ENCODE measurements at places on chromosomes 4 and X.

GRCh38 chrX:7390441-7390840, 242.5 kb upstream of the PUDP start:
- no peak for DNase-seq

DNA sequence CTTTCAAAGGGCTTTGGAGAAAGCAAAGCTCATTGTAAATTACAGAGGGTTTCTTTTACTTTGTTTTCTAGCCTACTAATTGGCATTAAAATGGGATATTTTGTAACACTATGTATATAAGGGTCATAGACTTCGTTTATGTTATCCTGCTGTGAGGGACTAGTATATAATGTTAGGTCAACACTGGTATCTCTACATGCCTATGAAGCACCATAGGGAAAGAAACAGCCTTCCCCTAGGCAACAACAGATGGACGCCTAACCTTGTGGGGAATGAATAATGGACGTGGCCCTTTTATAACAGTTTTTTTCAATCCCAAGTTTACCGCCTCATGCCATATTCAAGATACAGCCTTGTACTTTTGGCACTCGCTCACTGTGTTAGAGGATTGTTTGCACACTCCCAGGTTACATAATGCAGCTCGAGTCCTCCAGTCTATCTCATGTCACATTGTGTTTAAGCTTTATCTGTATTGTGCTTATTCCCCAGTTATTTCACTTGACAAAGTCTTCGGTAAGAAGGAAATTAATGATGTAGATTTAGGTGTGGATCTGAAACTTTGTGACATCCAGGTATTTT, 711.0 kb downstream of the RPA4 start:
- DNase-seq, result no peak

GRCh38 chr4:106080376-106080775, 185.1 kb downstream of the NPNT start:
- DNase-seq, result no peak

DNA sequence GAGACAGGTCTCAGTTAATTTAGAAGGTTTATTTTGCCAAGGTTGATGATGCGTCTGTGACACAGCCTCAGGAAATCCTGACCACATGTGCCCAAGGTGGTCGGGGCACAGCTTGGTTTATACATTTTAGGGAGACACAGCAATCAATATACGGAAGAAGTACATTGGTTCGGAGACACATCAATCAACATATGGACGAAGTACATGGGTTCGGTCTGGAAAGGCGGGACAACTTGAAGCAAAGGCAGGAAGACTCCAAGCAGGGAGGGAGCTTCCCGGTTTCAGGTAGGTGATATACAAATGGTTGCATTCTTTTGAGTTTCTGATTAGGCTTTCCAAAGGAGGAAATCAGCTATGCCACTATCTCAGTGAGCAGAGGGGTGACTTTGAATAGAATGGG, 225.2 kb upstream of the ZFP42 start:
- peak; percentile 2 for DNase-seq

DNA sequence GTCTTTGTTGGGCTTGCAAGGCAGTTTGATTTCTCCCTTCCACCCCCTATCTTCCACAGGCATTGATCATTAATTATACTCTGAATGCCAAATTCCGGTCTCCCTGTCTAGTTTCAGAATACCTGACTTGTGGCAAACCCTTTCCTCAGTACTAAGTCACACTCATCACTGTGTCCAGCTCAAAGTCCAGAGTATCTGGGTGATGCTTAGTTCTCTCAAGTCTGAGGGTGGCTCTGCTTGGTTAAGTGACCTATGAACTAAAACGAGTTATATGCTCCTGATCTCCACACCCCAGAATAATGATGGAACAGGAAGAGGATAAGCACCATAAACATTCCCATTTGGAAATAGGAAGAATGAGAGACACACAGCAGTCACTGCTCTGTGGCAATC, 6.5 kb downstream of the SMIM9 start:
- no peak for DNase-seq

GRCh38 chr4:2850966-2851798, 7.5 kb downstream of the ADD1 start:
- DNase-seq, result no peak

DNA sequence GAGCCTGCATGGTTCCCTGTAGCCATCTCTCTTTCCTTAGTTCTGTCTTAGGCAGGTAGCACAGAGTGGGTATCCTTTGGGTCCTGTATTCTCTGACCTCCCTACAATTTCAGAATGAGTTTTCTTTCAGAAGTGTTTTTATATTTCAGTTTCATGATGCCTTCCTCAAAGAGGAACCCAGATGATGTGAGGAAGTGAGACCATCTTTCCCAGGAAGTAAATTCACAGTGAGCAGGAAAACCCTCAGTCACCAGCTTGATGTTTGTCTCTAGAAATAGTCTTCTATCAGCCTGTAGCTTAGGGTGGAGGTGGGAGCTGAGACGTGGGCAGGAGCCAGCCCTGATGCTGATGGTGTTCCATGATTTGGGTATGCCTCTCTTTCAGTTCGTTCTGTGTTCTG, 16.9 kb downstream of the PLAC1 start:
- no peak for DNase-seq

GRCh38 chrX:1205681-1206611, 6.5 kb downstream of the CRLF2 start:
- DNase-seq, result peak; percentile 56

GRCh38 chr4:23814587-23814986, 75.3 kb downstream of the PPARGC1A start:
- no peak for DNase-seq

- DNase-seq, result no peak
Measured at GRCh38 chrX:15245896-15246295, 24.0 kb downstream of the ASB9 start.

DNA sequence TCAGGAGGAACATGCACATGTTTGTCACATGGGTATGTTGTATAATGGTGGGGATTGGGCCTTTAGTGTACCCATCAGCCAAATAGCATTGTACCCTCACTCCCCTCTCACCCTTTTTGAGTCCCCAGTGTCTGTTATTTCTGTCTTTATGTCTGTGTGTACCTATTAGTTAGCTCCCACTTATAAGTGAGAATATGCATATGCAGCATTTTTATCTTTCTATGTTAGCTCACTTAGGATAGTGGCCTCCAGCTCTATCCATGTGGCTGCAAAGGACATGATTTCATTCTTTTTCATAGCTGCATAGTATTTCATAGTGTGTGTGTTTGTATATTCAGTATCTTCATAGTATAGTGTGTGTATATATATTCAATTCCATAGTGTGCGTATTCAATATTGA, 64.6 kb downstream of the DCLK2 start:
- DNase-seq, result no peak

DNA sequence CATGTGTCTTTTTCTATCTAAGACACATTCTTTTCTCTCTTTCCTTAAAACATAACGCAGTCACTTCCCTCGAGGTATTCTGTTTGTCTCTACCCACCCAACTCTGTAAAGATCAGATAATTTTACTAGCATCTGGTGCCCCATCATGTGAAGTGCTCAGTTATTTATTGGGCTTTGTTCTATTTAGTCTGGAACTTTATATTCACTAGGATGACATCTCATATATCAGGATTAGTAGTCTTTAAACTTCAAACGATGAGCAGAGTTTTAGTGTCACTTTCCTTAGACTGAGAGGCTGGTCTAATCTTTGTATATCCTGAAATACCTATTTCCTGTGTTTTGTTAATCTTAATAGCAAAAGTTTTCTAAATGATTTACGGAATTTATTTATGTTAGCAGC, 445.5 kb upstream of the NDST3 start:
- DNase-seq, result no peak

DNA sequence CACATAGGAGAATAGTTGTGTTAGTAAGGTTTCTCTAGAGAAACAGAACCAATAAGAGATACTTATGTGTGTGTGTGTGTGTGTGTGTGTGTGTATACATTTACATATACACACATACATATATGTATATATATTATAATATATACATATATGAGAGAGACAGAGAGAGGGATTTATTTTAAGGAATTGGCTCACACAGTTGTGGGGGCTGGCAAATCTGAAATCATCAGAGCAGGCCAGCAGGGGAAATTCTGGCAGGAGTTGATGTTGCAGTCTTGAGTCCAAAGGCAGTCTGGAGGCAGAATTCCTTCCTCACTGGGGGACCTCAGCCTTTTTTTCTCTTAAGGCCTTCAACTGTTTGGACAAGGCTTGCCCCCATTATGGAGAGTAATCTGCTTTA, 38.6 kb upstream of the NHS start:
- DNase-seq, result no peak

DNA sequence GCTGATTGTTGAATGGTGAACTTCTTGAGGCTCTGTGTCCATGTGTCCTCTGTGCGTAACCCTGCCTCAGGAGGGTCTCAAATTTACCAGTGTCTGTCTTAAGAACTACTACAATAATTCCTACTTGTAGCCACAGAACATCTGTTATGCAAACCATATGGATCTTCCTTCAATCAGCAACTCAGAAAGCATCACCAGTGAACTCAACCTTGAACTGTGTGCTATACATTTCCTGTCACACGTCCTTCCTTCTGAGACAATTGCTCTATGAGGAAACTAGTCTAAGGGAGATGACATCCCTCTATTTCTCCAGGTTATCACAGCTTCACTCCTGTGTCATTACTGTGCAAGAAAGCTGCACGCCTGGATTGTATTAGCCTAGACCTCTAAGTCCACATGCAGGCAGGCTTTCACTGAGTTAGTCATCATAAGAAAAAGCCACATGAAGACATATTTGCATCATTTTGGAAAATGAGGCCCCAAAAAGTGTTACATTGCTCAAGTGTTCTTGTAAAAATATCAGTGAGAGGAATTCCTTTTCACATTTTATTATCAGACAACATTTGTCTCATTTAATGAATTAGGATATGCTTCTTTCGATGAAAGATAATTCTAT, 157.8 kb downstream of the AFF2 start:
- DNase-seq, result peak; percentile 36

- no peak for DNase-seq
Measured at GRCh38 chrX:36160081-36160480, 240.5 kb downstream of the CFAP47 start.

- no peak for DNase-seq
Measured at GRCh38 chr4:10760086-10760485, 75.5 kb upstream of the CLNK start.

GRCh38 chr4:55887594-55887993, 34.1 kb downstream of the EXOC1 start:
- DNase-seq, result peak; percentile 4

DNA sequence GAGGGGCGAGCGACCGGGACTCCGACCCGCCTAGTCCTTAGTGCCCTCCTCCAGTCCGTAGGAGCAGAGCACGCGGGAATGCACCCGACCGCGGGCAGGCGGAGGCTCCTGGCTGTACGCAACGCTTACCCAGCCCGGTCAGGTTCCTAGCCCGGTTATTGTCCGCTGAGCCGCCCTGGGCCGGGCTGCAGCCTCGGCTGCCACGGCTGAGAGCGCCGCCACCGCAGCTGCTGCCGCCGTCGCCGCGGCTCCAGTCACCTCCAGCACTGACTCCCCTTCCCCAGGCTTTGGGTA, at the start of gene AMER1:
Gene AMER1 (minus strand): TSS at position 268 of the 294 bp plus-strand sequence. CDS start 12,422 bp downstream, outside the sequence.
- no peak for DNase-seq

GRCh38 chr4:7281691-7282665, 89.6 kb downstream of the SORCS2 start:
- no peak for DNase-seq

DNA sequence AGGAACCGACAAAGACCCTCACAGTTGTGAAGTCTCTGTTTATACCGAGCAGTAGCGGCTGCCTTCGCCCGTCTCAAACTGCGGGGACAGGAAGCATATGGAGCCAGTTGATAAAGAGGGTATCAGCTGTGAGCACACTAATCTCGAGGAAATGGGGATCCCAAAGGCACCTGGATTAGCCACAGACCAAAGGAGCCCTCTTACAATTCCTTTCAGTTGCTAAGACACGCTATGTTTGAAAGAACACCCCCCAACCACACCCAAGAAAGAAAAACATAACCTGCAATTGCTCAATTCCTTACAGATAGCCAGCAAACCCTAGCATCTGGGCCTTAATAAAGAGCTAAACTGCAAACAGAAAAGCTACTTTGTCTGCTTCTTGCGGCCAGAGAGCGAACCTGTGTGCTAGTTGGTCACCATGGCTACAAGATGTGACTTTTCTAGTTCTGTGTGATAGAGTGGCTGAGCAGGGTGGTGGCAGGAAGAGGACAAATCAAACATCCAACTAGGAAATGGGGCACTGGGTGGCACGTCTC, 23.3 kb upstream of the CHRNA9 start:
- no peak for DNase-seq

- DNase-seq, result no peak
Measured at GRCh38 chrX:9320940-9321339, 143.9 kb upstream of the TBL1X start.

GRCh38 chrX:100615005-100615404, 21.6 kb downstream of the TSPAN6 start:
- peak; percentile 3 for DNase-seq

- DNase-seq, result no peak
Measured at GRCh38 chrX:12891171-12891570, 15.2 kb upstream of the TLR8 start.

DNA sequence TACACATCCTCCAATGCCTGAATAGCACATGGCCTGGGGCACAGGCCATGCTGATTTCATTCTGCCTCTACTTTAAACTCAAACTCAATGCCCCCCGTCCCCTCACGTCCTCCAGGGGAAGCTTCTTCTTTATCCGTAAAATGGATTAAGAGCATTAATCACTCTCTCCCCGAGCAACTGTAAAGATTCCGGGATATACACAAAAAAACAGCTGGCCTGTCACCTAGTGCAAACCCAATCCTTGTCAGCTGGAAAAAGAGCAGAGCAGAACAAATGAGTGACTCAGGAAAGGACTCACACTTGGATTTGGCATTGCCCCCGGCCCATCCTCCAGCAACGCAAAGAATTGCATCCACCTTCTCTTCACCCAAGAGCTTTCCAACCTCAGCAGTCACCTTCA, 7.8 kb downstream of the QDPR start:
- DNase-seq, result no peak

DNA sequence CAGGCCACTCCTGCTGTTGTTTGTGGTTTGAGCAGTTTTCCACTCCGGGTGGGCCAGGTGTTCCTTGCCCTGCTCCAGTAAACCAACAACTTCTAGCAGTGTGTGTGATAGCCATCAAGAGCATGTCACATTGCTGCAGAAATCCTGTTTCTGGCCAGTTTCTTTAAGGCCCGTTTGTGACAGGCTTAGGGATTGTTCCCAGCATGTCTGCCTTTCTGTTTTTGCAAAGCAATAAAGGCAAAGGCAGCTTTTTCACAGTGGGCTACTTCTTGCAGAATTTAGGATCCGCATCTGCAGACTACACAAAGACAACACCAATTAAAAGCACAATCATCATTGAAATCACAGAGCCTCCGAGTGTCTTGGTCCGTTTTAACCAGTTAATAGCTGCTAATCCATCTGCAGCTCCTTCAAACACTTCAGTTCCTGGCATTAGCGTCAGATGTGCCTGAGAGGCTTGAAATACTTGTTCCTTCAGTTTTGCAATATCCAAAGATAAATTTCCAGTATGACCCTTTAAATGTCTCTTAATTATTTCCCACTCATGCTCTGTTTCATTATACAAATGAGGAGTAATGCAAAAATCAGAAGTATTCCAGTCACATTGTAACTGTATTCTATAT, 65.1 kb downstream of the ADAM29 start:
- DNase-seq, result no peak

- DNase-seq, result peak; percentile 4
Measured at GRCh38 chrX:155334486-155335336, at the start of gene CLIC2. TSS of gene CLIC2 (minus strand) at chrX:155334614. CDS start at chrX:155334427, 187 bp downstream.
